Epithelial cell of esophagus (primary cell): ENCODE measurements at places on chromosomes 1 and 21.

GRCh38 chr1:18849261-18849711 lies 10.2 kb downstream of the TAS1R2 start:
- DNase-seq, result no peak

DNA sequence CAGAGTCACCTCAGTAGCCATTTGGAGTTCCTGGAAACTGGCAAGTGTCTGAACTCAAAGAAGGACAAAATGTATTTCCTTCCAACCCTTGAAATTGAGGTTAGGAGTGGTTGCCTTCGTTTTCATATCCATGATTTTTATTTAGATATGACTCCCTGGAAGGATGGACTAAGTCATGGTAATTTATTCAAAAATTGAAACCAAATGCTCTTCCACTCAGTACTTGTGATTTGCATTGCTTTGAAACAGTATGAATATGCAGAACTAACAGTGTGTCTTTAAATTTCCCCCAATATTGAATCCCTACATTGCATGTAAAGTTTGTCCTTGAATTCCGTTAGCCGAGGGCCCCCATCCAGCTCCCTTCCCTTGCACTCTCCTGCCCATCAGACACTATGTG lies 112.1 kb upstream of the DNAH14 start:
- no peak for DNase-seq

DNA sequence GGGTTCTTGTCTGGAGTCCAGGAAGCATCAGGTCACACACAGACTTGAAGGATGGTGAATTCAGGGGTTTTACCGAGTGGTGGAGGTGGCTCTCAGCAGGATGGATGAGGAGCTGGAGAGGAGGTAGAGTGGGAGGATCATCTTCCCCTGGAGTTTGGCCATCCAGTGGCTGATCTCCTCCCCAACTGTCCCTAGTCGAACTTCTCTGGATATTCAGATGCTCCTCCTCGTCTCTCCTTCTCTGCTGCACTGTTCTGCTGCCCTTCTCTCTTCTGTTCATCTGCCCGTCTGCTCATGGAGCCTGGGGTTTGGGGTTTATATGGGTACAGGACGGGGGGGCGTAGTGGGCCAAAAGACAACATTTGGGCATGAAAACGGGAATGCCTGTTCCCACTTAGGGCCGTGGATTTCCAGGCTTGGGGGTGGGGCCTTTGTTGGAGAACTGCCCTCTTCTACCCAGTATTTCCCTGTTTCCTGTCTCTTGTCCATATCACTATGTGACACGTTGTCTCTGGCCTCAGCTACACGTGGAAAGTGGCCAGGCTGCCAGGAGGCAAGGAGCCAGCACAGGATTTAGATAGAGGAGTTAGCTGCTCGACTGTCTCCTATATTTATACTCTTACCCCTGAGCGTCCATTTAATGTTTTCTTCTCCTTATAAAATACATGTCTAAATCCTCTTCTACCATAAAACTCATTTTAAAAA lies 76.7 kb downstream of the SIPA1L2 start:
- no peak for DNase-seq

GRCh38 chr1:19794583-19794982 lies 5.1 kb downstream of the TMCO4 start:
- DNase-seq, result no peak

- DNase-seq, result peak; percentile 91
Observed at GRCh38 chr1:23528250-23528978, 2.6 kb downstream of the E2F2 start.

DNA sequence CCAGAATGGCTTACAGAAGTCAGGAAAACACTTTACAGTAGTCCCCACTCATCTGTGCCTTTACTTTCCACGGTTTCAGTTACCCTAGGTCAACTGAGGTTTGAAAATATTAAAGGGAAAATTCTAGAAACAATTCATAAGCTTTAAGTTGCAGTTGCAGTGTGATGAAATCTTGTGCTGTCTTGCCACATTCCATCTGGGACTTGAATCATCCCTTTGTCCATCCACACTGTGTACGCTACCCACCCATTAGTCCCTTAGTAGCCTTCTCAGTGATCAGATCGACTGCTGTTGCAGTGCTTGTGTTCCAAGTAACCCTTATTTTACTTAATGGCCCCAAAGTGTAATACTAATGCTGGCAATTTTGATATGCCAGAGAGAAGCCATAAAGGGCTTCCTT lies 30.5 kb downstream of the ZCCHC17 start:
- peak; percentile 84 for DNase-seq

DNA sequence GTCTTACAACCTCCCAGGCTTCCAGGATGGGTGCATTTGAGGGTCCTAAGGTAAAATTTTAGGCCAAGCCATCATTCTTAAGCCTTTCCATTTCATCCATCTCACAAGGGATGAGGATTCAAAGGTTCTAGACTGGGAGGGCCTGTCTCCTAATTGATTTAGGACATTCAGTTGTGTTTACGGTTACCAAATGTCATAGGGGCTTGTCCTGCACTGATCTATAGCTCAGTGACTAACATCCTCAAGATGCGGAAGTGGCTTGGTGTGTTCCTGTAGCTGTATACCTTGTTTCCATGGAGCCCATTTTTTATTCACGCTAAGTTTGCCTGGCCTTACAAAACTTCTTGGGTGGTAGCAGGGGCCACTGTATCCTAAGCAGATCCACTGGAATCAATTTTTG lies 52.8 kb downstream of the DUSP10 start:
- peak; percentile 23 for DNase-seq

GRCh38 chr1:44860891-44861425 lies 17.9 kb upstream of the PTCH2 start:
- DNase-seq, result no peak

- DNase-seq, result no peak
Observed at GRCh38 chr1:211493133-211493871, 1.3 kb upstream of the RD3 start.

DNA sequence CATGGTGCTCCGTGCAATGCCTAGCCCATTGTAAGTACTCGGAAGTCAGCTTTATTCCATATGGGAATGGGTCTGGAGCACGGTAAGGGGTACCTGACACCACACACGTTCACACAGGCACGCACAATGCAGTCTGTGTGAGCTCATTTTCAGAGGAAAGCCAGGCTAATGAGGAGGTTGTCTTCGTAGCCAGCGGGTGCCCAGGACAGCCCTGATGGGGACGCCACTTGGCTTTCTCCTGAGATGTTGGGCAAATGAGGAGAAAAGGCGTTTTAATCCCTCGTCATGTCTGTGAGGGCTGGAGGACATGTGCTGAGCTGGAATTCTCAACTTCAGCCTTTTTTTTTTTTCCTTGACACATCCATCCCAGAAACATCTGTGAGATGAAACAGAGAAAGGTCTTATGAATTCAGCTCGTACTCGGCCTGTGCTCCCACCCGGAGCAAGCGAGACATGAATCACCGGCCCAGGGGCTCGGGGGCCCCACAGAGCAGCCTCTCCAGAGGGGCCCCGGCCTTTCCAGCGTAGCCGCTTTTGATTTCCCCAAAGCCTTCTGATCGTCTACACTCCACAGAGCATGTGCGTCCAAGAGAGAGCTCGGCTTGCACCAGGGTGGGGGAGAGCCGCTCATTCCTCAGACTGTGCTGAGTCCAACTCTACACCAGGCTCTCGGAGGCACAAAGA lies 125.1 kb downstream of the EPHB2 start:
- DNase-seq, result no peak
